CD14-positive monocyte (primary cell): ENCODE measurements at places on chromosomes 6 and 20.

- peak; percentile 21 for DNase-seq
Observed at GRCh38 chr6:53728570-53729194, 63.1 kb upstream of the KLHL31 start.

- DNase-seq: no peak
Observed at GRCh38 chr20:40868551-40869217, 159.9 kb upstream of the TOP1 start.

DNA sequence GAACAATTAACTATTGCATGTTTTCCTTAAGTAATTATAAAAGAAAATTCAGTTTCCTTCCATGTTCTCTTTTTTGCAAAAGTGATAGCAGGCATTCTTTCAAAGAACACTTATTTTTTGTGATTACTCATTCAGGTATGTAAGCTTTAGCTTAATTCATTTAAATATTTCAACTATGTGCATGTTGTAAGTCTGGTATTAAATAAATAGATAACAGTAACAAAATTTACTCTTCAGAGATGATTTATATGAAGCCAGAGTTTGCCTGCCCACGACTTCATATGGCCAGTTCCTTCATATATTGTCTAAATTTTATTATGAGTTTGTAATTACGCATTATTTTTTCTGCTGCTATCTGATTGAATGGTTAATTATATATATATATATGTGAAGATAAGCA, 110.9 kb downstream of the ADGRG6 start:
- DNase-seq: no peak

- DNase-seq: no peak
Observed at GRCh38 chr6:140977403-140977802, 1155.3 kb upstream of the GJE1 start.

GRCh38 chr6:166605752-166606151, 19.3 kb upstream of the RAMACL start:
- no peak for DNase-seq
